ENCODE measurements at places on chromosomes 2 and 18.

DNA sequence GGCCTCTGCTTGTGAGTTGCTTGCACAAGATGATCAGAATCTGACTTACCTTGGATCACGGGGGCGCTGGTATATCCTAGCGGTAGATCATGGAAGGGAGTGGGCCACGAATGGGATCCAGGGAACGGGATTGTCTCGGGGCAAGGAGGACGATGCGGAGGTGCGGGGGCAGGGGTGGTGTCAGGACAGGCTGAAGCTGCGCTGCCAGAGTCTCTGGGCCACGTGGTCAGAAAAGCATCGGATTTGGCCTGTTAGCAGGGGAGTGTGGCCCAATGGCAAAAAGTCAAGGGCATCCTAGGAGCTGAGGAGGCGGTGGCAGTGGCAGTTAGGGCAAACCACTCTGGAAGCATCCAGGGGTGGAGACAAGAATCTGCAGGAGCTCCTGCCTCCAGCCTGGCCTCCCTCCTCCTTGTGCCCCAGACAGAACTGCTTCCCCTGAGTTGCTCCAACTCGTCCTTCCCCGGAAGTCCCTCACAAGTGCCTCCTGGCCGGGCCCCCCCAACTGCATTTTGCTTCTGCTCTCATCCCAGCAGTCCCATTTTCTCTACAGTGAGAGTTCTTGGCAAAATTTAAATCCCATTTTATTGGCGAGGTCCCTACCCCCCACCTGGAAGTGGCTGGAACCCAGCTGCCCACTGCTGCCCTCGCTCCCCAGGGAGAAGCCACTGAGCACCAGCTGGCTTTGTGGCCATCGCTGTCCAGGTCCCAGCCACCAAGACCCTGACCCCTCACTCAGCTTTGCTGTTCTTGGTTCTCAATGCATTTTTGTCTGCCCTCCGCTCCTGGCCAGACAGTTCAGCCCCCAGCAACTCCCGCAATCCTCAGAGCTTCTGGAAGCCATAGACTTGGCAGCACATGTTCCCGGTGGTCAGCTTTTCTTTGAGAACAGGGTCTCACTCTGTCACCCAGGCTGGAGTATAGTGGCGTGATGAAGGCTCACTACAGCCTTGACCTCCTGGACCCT, 5.6 kb upstream of the CCDC74B start:
- DNase-seq = no peak

DNA sequence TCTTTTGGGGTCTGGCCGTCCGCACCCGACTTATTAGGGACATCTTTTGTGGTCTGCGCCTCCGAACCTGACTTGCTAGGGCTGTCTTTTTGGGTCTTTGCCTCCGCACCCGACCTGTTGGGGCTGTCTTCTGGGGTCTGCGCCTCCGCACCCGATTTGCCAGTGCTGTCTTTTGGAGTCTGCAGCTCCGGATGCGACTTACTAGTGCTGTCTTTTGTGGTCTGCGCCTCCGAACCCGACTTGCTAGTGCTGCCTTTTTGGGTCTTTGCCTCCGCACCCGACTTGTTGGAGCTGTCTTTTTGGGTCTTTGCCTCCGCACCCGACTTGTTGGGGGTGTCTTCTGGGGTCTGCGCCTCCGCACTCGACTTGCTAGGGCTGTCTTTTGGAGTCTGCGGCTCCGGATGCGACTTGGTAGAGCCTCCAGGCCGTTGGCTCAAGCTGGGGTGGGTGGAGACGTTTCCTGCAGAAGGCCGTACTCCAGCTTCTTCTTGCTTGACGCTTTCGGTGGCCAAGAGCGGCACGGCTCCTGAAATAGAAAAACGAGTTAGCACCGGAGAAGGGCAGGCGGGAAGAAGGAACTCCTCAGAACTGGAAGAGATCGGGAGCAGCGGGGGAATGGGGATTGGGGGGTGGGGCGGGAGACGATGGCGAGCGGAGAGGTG, 498 bp downstream of the TGOLN2 start:
- DNase-seq = no peak

DNA sequence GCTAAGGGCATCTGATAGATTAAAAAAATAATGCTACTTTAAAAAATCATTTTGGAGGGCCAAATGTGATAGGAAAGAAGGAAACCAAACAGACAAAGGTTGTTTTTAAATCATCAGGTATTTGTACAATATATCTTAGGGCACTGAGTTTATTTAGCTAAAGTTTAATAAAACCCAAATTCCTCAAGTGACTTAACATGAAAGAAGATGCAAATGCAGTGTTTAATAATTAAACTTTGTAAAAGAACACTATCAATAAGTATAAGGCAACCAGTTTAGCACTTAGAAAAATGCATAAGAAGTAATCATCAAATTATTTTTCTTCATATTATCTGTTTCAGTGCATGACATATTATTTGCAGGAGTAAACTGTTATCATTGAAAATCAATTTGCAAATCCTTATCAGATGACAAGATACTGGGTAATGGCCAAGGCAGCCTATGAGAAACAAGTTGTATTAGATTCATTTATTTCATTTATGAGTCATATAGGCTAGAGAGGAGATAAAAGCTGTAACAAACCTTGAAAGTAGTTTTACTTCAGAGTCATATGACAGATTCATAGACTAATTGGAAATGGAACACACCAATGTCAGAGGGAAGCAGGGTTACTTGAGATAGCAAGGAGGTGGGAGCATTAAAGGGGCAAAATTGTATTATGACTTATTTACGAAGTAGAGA, 165.5 kb downstream of the GCA start:
- DNase-seq = no peak

DNA sequence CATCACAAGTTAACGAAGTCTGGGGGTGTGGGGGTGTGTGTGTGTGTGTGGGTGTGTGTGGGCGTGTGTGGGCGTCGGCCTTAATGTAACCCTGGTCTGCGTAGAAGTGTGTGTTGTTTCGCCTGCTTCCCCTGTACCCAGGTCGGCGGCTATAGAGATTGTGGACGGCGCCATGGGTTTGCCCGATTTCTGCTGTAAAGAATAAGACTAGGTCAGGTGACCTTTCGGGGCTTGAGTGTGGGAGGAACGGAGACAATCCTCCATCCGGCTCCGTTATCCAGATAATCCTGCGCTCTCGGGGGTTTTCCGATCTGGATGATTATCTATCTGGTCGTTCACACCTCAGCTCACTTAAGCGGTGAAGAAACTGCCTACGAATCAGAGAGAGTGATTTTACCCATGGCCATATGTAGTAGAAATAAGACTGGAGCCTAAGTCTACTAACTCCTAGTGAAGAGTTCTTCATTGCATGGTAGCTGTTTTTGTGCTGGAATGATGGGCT, 543 bp downstream of the HADHB start:
- no peak for DNase-seq

GRCh38 chr18:26546875-26547645, 1.3 kb downstream of the KCTD1 start:
- DNase-seq = no peak

DNA sequence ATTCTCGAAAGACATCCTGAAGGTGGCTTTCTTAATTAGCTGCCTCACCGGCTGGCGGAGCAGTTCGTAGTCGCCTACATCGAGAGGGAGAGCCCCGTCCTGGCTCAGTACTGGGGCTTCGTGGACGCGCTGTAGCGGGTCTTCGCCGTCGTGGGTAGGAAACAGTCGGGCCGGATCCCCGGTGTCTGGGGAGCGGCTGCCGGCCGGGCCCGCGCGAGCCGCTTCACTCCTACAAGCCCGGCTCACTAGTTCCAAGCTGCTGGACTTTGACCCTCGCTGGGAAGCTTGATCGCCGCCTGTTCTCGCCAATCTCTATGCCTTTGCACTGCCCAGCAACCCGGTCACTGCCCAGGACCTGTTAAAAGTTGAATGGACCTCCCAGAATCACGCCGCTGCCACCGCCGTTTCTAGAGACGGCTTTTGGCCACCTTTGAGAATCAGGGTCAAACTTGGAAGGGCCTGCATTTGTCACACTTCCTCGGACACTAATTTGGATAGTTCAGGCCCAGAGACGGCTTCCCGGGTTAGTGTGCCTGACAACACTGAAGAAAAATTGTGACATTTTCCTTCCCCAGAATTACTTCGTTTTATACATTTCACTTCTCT, 41.4 kb upstream of the AKAIN1 start:
- DNase-seq = peak; percentile 3

DNA sequence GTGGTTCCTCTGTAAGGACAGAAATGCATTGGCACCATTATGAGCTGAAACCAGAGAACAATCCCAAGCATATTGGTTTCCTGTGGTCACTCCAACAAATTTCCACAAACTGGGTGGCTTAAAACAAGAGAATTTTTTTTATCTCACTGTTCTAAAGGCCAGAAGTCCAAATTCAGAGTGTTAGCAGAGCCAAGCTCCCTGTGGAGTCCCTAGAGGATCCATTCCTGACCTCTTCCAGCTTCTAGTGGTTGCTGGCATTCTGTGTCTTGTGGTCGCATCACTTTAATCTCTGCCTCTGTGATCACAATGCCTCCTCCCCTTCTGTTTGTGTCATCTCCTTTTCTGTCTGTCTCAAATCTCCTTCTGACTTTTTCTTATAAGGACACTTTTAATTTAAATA, 380.3 kb downstream of the NYAP2 start:
- no peak for DNase-seq

DNA sequence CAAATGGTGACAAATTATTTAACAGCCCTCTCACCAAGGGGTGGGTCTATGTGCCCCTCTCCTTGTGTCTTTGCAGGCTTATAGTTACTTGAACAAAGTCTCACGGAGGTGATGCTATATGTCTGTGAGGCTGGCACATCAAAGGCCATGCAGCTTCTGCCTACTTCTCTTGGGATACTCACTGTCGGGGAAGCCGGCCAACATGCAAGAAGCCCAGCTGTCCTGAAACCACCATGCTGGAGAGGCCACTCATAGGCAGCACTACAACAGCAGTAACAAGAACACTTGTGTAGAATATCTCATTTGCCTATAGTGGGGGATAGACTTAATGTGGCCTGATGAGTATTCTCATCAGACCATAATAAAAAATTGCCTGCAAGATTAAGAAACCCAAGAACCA, 233.7 kb upstream of the NCKAP5 start:
- no peak for DNase-seq

GRCh38 chr2:235802542-235802941, 308.7 kb downstream of the AGAP1 start:
- no peak for DNase-seq

DNA sequence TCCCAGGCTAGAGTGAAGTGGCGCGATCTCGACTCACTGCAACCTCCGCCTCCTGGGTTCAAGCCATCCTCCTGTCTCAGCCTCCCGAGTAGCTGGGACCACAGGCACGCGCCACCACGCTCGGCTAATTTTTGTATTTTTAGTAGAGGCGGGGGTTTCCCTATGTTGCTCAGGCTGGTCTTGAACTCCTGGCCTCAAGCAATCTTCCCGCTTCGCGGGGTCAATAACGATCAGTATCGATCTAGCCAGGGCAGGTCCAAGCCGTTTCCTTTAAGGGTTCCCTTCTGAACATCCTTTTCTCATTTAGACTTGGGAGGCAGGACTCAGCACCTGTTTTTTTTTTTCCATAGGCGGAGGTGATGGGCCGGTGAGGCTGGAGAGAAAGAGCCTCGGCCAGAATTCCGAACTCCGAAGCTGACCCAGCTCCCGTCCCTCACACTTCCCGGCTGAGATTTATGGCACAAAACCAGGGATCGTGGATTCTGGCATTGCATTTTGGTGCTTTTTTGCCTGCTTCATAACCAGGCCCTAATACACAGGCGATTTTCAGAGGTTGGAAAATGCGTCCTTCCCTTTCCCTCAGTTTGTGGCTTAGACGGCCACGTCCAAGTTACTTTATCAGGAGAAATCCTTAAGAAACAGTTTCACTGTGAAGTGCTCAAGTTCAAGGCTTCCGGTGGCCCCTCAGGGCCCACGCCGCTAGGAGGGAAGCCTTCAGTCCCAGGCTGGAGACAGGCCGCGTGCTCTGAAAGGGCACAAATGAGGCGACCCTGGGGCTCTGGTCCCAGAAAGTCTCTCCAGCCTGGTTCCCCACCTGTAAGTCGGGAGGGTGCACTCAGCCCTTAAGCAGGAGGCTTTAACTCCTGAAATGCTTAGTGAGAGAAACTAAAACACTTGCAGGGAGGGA, 998 bp upstream of the SLC66A3 start:
- DNase-seq = no peak

GRCh38 chr2:33121925-33122324, 175.2 kb downstream of the LTBP1 start:
- DNase-seq = no peak

DNA sequence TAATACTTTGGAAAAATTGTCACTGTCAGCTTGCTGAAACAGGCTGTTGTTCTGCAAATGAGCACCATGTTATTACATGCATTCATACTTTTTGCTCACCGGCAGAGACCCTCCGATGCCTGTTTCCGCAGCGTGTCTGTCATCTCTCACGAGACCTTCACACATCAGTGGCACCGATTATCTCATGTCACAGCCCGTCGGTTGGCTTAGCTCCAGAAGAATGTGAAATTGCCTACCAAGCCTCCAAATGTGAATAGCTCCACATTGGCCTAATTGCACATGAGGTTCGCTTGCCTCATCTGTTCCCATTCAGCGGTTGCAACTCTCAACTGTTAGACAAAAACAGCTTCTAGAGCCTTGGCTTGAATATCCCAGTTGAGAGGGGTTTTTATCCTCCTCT, 233.0 kb downstream of the ACTR3 start:
- DNase-seq = no peak

- no peak for DNase-seq
These were observed 65.1 kb downstream of the CUL3 start for GRCh38 chr2:224520064-224520463.

GRCh38 chr2:221176667-221177066, 395.4 kb downstream of the EPHA4 start:
- DNase-seq = no peak

DNA sequence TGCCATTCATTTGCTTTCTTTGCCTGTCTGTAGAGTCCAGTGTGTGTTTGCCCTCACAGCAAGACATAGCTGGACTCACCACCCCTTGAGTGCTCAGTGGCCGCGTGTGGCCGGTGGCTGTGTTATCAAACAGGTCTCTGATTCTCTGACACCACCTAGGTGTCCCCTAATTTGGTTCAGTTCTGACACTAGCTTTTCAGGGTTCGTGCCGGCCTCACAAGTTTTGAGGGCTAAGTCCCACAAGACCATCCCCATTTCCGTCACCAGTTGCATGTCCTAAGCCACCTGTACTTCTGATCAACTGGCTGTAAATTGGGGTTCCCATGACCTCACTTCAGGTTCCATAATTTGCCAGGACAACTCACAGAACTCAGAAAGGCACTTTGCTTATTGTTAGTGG, 23.5 kb downstream of the NCK2 start:
- no peak for DNase-seq

- no peak for DNase-seq
These were observed 498.3 kb downstream of the RIT2 start for GRCh38 chr18:42617221-42617620.

GRCh38 chr2:53018825-53019425, 748.7 kb upstream of the CHAC2 start:
- DNase-seq = no peak

DNA sequence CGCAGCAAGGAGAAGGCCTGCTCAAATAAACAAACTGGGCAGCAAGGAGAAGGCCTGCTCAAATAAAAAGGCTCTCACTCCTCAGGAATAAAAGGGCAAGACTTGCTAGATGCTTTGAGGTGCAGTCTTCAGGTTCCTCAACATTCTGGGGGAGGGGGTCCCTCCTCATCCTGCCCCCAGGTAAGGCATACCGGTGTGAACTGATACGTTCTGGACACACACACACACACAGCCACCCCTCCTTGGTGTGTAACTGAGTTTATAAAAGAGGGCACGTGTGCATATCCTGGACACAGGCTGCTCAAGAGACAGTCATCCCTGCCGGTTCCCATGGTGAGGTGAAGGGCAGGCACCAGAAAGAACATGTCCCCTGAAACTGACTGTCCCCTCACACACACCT, 4.5 kb downstream of the TEX261 start:
- DNase-seq = no peak
